Activated naive CD4-positive, alpha-beta T cell treated with anti-CD3 and anti-CD28 coated beads, Interleukin-2, amount 50 U/mL, for 16 hours (primary cell): ENCODE measurements at places on chromosomes 2 and 18.

DNA sequence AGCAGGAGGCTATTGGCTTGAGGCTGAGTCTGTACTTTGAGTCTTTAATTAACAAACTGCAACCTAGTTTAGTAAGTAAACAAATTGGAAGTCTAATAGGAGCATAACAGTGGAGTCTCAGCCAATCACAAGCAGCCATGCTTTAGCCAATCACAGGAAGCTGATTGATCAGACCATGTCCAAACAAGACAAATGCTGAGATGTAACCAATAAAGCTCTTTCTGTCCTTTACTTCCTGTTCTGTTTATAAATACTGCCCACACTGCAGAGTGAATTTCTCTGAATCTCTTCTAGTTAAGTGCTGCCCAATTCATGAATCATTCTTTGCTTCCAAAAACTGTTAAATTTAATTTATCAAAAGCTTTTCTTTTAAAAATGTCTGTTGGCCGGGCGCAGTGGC, 146.6 kb upstream of the DLX2 start:
- no peak for DNase-seq

GRCh38 chr18:79601234-79601633, 78.4 kb upstream of the CTDP1 start:
- no peak for DNase-seq

DNA sequence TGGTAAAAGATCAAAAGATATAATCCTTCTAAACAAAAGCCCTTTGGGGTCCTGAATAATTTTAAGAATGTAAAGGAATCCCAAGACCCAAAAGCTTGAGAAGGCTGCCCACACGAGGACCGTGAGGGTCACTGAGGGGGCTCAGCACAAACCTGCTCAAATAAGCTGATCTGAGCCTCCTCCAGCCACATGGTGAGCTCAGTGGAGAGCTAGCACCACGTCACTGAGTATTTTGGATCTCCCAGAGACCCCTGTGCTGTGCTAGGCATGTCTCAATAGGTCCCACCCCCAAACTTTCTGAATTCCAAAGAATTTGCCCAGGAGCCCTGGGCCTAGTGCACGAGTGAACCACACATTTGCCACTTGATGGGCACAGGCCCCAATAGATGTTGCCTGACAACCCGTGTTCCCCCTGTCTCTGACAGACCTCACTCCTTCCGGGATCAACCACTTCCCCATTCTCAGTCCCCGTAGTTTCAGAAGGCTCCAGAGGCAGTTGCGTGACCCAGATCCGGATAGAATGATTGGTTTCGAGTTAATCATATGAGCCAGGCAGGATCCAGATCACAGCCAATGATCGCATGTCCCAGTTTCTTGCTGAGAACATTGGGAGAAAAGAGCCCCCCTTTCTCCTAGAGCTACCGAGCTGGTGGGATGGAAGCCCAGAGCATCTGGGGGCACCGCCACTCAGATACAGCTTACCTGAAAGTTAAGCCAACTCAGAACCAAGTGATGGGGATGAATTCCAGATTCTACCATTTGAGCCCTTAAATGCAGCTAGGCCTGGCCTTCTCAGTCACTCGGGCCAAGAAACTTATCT, 203.8 kb downstream of the TNS1 start:
- DNase-seq, result no peak

DNA sequence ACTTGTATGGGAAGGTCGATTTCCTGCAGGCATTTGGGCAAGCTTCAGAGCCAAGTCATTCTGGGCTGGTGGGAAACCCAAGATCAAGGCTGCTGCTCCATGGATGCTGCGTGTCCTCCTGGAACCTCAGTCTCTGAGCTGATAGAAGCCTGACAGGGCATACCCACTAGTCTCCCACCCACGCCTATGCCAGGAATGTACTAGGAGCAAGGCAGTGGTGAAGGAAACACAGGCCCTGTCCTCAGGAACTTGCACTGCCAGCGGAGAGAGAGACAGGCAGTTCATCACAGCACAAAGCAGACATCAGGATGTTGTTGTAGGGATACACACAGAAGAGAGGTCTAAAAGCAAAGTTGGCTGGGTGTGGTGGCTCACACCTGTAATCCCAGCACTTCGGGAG, 84.2 kb downstream of the PLB1 start:
- no peak for DNase-seq

GRCh38 chr2:140504601-140505000, 1626.2 kb downstream of the LRP1B start:
- no peak for DNase-seq

- no peak for DNase-seq
These were observed 146.0 kb downstream of the MAP4K4 start for GRCh38 chr2:101843471-101843870.

GRCh38 chr2:11416186-11416585, 49.8 kb downstream of the E2F6 start:
- no peak for DNase-seq

GRCh38 chr2:162490052-162490717, 146.3 kb downstream of the GCA start:
- DNase-seq, result no peak

GRCh38 chr2:226652983-226653765, 146.4 kb downstream of the IRS1 start:
- no peak for DNase-seq

- no peak for DNase-seq
These were observed 24.3 kb downstream of the WDSUB1 start for GRCh38 chr2:159262226-159262625.

DNA sequence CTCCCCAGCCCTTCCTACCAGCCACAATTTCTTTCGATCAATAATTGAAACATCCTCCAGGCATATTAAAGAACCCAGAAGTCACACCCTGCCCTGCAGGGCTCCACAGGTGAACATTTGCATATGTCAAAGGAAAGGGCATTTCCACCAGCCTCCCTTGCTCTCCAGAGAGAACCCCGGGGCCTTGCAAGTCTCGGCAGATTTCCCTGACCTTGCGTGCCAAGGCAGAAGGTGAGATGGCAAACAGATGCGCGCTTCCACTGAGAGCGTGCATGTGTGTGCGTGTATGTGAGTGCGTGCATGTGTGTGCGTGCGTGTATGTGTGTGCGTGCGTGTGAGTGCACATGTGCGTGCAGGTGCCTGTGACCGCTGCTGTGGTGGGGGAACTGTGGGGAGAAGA, 120.3 kb downstream of the INO80D start:
- DNase-seq, result no peak

- DNase-seq, result peak; percentile 15
These were observed at the start of gene EVA1A for GRCh38 chr2:75560768-75561565. EVA1A (minus strand) TSS chr2:75560939; CDS start chr2:75518140, 42,799 bp downstream.

- DNase-seq, result no peak
These were observed 246.8 kb upstream of the RAB6C start for GRCh38 chr2:129732630-129733026.

GRCh38 chr2:157173740-157174184, 83.7 kb upstream of the GALNT5 start:
- DNase-seq, result no peak

DNA sequence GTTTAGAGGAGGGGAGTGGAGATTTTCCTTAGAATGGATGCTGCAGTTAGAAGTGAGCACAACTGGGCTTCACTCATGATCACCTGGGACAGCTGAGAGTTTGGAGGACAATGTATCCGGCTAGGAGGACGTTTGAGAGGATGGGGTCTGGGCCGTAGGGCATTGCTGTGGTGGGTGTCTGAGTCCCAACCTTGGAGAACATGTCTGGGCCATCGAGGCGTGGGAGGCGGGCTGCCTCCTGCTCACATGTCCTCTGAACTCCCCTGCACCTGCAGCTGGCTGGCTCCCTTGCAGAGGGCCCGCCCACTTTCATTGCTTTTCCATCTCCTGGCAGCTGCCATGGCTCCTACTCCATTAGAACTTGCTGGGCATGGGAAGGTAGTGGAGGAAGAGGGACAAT, 203.0 kb upstream of the PXDN start:
- DNase-seq, result no peak

DNA sequence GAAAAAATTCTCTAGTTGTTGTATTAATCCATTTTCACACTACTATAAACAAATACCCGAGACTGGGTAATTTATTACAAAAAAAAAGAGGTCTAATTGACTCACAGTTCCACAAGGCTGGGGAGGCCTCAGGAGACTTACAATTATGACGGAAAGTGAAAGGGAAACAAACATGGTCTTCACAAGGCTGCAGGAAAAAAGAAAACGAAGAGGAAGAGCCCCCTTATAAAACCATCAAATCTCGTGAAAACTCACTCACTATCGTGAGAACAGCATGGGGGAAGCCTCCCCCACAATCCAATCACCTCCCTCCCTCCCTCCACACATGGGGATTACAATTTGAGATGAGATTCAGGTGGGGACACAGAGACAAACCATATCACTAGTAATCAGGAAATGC, 61.7 kb upstream of the SPTBN1 start:
- DNase-seq, result no peak

DNA sequence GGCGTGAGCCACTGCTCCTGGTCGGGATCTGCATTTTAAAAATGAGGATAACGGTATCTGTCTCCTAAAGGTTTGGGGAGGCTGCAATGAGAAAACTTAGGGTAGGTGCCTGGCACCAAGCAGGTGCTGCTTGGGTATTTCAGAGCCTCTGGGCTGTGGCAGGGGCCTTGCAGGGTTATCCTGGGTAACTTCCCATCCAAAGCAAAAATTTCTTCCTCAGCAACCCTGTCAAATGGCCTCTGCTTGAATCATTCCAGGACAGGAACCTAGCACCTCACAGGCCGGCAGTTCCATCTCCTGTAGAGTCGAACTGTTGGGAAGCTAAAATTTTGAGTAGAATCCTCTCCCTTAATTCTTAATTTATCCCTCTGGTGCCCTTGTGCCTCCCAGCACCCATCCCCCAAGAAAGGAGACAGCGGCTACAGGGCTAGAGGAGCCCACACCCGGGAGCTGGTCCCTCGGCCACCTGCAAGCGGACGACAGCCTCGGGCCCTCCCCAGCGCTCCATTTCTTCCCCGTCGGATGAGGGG, 868 bp downstream of the CGREF1 start:
- no peak for DNase-seq

DNA sequence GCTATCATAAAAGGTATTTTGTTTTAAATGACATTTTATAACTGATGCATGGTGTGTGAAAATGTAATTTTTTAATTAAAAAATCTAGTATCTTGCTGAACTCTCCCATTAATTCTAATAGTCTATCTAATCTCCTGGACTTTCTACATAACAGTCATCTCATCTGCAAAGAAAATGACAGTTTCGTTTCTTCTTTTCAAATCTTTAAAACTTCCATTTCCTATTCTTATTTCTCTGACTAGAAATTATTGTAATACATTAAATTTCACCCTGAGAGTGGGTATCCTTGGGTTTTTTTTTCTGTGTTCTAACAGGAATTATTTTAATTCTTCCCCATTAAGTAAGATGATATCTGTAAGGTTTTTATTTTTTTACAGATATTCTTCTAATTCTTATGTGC, 120.1 kb downstream of the KCNF1 start:
- no peak for DNase-seq

GRCh38 chr18:24051031-24051947, 36.7 kb downstream of the TTC39C start:
- DNase-seq, result no peak

- DNase-seq, result no peak
These were observed 404.7 kb upstream of the CDH2 start for GRCh38 chr18:28581521-28582071.

DNA sequence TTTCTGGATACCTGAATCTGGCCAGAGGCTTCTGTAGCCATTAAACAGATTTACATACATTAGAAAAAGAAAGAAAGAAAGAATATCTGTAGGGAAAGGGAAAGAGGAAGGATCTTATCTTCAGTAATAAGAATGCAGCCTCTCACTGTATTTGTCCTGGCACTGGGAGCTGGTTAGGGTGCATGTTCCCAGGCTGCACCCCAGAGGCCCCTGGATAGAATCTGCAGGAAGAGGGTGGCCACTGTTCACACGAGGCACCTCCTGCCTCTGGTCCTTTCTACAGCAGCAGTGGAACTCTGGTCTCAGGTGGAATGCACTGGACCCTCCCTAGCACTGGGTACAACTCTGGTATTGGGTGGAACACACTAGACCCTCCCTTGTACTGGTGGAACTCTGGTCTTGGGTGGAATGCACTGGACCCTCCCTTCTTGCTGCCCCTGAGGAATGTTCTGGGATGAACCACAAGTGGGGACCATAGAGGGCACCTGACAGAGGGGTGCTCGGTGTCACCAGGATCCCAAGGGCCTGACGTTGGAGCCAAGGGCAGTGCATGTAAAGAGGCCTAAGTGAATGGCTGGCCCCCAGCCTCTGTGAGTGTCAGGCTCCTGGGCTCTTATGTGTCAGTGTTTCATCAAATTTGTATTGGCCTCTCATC, 27.4 kb upstream of the PXDN start:
- no peak for DNase-seq

DNA sequence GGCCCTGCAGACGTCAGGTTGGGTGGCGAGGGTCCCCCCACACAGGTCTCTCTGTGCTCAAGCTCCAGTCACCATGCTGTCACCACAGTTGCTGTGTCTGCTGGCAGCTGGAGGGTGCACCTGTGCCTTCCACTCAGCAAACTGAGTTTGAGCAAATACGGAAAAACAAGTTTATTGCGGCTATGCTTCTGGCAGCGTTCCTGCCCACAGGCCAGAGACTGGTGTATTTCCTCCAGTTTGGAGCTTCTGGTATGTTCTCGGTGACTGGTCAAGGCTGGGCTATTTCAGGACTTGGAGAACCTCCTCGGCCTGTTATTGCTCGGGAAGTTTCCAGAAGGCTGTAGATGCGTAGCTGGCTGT, 132.6 kb downstream of the SEPTIN10 start:
- no peak for DNase-seq

DNA sequence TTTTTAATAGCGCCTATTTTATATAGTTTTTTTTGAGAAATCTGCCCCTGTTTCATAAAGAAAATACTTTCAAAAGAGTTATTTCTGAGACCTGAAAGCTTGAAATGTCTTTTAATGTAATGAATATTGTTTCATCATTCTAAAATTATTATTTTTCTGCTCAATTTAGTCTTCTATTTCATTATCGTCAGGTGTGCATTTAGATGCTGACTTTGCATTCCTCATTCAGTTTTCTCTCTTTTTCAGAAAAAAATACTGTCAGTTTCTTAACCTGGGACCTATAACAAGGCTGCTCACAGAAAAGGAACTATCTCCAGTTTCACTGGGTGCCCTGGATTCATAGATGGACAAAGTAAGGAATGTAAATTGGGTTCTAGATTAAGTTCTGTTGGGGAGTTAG, 1631.7 kb downstream of the SUCLG1 start:
- no peak for DNase-seq

DNA sequence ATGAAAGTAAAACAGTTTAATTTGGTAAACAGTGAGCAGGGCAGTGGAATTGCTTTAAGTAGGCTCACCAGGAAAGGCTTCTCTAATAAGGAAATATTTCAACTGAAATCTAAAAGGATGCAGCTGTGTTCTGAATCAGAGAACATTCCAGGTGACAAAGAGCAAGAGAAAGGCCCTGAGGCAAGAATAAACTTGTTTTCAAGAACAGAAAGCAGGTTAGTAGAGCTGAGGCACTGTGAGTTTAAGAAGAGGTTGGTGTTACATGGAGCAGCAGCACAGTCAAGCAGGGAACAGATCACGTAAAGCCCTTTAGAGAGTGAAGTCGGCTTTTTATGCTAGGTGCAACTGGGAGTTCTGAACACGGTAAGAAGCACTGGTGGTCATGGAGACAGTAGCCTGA, 57.0 kb upstream of the SCN1A start:
- DNase-seq, result no peak
